ENCODE measurements at places on chromosomes 2 and 18. TPM values are rescaled to one million over a fixed set of nuclear protein-coding genes. Genes with fewer than 3 reads are reported as not detected.

- DNase-seq, result no peak
Observed at GRCh38 chr2:159298967-159299366, 12.5 kb upstream of the WDSUB1 start.

SERPINB10 gene
- not detected for polyA plus RNA-seq

KIAA1328 gene
- 3.0 TPM for polyA plus RNA-seq

- DNase-seq, result no peak
Observed at GRCh38 chr2:190582736-190583506, 48.4 kb upstream of the NEMP2 start.

- no peak for DNase-seq
Observed at GRCh38 chr18:4511166-4511565, 56.1 kb upstream of the DLGAP1 start.
